Upper lobe of right lung (tissue), 1 donor: ENCODE measurements at places on chromosomes 3 and 15. TPM values are rescaled to one million over a fixed set of nuclear protein-coding genes. Genes with fewer than 3 reads are reported as not detected.

GRCh38 chr15:70855764-70856163, 1.8 kb upstream of the LARP6 start:
- DNase-seq, result no peak

- DNase-seq, result no peak
Measured at GRCh38 chr3:177321819-177322218, 124.5 kb upstream of the TBL1XR1 start.

The CYP11A1 gene
- 1.1 TPM for total RNA-seq

The LDHAL6B gene
- not detected for total RNA-seq

The LMAN1L gene
- total RNA-seq, result not detected

- DNase-seq, result no peak
Measured at GRCh38 chr3:43867436-43868072, 176.8 kb downstream of the ABHD5 start.

The GNAT1 gene
- not detected for total RNA-seq

GRCh38 chr3:122912772-122913538, 114.6 kb downstream of the SEMA5B start:
- DNase-seq, result no peak

The GOLGA6B gene
- not detected for total RNA-seq

GRCh38 chr3:55911266-55911665, 424.2 kb upstream of the WNT5A start:
- DNase-seq, result no peak

The STX19 gene
- total RNA-seq, result 2.8 TPM

The AGBL1 gene
- total RNA-seq, result 6.5 TPM

GRCh38 chr3:52246728-52247408, 1.3 kb downstream of the PPM1M start:
- DNase-seq, result peak; percentile 68

- no peak for DNase-seq
Measured at GRCh38 chr3:187705164-187705563, 2.8 kb upstream of the RTP2 start.

GRCh38 chr3:15325228-15325627, 7.2 kb downstream of the SH3BP5 start:
- no peak for DNase-seq

- no peak for DNase-seq
Measured at GRCh38 chr3:127747066-127747465, 74.3 kb downstream of the ABTB1 start.

DNA sequence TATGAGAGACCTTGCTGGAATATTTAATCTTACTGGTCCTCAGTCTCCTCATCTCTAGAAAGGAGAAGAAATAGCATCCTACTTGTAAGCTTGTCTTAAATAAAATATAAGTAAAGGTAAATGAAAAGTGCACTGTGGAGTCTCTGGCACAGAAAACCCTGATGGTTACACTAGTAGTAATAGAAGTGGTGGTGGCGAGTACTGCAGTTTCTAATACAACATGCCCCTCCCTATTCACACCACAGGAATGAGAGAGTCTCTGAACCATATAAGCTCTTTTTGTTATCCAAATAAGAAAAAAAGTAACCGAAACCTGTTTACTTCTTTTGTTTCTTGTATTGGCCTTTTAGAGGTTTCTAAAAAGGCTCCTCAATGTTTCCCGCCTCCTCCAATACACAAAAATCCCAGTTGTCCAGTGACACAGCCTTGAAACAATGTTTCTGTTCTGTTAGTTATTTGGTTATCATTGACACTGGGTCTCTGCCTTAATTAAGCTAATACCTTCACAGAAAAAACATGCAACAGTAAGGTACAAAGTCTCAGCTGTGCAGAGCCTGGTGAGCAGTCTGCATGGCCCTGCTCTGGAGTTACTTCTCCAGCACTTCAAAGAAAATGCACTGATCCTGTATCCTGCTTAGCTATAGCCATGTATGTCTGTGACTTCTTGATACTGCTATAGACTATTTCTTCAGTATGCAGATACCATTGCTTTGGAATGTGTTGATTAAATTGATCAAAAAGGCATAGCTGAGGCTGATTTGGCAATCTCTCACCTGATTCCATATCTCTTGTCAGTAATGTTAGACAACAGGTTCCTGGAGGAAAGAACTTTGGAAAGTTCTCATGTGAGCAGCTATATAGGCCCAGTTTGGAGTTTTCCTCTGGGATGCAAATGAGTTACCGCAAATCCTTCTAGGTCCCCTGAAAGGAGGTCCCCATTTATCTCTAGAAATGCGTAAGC, 315.6 kb upstream of the IL12A start:
- DNase-seq, result no peak

The RTP3 gene
- total RNA-seq, result not detected

The COPG1 gene
- 149 TPM for total RNA-seq

The SLC51B gene
- 3.8 TPM for total RNA-seq

- DNase-seq, result no peak
Measured at GRCh38 chr3:60225848-60226247, 1025.4 kb downstream of the FHIT start.

GRCh38 chr3:34687671-34688070, 889.2 kb downstream of the PDCD6IP start:
- DNase-seq, result no peak

- no peak for DNase-seq
Measured at GRCh38 chr15:71346464-71346863, 231.2 kb downstream of the THSD4 start.
